Memory B cell (primary cell): ENCODE measurements at places on chromosomes 2 and 18.

DNA sequence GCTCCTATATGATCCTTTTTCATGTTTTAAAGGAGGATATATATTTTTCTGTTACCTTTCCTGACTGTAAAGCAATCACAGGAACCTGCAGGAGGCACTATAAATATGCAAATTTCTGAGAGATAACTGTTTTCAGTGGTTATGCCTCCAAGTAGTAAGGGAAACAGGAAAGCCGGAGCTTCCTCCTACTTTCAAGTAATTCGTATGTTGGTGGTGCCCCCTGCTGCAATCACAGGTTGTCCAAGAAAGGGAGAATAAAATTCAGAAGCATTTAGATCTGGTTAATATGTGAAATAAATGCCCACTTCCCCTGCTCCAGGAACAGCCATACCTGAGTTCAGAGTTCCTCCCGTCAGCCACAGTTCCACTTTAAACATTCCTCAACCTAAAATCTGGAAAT is 12.0 kb upstream of the BCL11A start:
- DNase-seq: peak; percentile 30

DNA sequence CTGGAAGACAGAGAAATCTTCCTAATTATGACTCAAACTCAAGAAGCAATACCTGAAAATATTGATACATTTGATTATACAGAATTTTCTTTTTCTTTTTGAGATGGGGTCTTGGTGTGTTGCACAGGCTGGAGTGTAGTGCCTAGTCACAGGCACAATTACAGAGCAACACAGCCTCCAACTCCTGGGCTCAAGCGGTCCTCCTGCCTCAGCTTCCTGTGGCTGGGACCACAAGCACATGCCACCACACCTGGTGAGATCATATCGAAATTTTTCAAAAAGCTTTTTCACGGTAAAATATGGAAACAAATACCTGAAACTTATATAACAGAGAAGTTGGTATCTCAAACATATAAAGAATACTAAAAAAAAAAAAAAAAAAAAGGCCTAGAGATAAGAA is 27.9 kb downstream of the TGFBRAP1 start:
- DNase-seq: no peak

- no peak for DNase-seq
Measured at GRCh38 chr2:51959696-51960095, 927.8 kb upstream of the NRXN1 start.

DNA sequence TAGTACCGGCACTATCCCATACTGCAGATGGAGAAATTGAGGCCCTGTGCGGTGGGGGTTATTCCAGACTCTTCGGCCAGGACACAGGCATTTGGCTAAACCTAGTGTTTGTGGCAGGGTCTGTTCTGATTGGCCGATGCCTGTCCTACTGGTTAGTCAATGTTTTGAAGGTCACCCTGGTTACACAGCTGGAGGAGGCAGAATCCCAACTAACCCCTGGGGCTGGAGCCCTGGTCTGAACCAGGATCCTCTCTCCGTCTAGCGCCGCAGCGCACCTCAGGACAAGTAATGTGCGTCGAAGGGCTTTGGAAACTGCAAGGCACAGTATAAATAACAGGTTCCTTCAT is 19.4 kb downstream of the TEX44 start:
- DNase-seq: no peak

GRCh38 chr2:83874066-83874465 is 585.0 kb downstream of the SUCLG1 start:
- DNase-seq: no peak

DNA sequence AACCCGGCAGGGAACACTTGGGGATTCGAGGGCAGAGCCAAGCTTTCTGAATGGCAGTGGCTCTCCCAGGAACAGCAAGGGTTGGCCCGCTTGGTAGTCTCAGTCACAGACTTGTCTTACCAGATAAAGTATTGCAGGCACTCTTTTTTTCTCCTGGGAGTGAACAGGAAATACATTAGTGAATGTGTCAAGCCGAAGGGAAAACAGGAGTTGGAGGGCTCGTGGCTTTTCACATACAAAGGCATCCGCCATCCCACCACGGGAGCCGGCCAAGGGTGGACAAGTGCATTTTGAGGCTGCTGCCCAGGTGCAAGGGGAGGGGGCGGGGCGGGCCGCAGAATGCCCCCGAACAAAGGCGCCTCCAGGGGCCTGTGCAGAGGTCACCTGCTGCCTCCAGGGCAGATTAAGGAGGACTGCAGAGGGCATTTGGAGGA is 163.3 kb upstream of the SIX3 start:
- DNase-seq: no peak

GRCh38 chr2:41907771-41908207 is 140.0 kb upstream of the PKDCC start:
- DNase-seq: no peak
